ENCODE measurements at places on chromosomes 7 and 10.

GRCh38 chr7:50267525-50268041, 36.9 kb upstream of the IKZF1 start:
- DNase-seq: no peak

DNA sequence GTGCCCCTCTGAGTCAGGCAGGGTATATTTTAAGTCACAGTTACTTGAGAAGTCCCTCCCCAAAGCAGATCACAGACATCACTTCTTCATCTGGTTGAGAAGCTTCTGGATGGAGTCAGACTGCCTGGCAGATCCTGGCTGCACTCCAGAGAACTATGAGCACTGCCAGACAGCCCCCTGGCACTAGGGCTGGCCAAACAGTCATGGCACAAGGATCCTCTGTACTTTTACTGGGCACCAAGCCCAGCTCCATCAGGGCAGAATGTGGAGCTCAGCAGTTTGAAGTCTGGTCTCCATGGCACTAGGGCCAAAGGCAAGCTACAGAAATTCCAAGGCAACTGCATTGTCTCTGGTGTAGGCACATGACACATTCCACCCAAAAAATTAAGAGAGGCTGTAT, 162.1 kb downstream of the NRG3 start:
- no peak for DNase-seq

GRCh38 chr10:909831-910230, 21.7 kb downstream of the LARP4B start:
- no peak for DNase-seq

- DNase-seq: no peak
Measured at GRCh38 chr7:70229242-70229641, 631.0 kb downstream of the AUTS2 start.

GRCh38 chr10:120465138-120465537, 8.1 kb downstream of the PLPP4 start:
- DNase-seq: no peak

DNA sequence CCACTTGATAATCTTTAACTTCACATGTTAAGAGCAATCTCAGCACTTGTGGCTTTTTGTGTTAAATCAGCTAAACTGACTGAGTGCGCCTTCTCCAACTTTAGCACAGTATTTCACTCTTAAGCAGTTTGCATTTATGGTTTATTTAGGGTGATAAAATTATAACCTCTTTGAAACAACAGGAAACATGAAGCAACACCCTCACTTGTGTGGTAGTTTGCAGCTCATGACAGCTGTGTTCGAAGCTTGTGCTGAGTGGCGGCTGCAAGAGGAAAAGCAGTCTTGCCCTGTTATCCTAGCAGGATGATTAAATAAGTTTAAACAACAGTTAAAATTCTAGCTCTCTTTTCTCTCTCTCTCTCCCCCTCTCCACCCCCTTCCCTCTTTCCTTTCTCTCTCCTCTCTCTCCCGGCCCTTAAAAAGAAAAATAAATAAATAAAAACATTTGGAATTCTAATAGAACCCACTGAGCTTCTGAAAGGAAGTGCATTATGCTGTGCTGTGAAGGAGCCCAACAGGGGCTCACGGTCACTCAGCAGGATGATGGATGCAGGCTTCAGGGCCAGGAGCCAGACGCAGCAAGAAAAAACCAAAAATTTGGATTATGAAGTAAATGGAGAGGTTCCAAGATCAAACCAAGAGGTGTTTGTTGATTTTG, 25.2 kb downstream of the OGDH start:
- DNase-seq: no peak

DNA sequence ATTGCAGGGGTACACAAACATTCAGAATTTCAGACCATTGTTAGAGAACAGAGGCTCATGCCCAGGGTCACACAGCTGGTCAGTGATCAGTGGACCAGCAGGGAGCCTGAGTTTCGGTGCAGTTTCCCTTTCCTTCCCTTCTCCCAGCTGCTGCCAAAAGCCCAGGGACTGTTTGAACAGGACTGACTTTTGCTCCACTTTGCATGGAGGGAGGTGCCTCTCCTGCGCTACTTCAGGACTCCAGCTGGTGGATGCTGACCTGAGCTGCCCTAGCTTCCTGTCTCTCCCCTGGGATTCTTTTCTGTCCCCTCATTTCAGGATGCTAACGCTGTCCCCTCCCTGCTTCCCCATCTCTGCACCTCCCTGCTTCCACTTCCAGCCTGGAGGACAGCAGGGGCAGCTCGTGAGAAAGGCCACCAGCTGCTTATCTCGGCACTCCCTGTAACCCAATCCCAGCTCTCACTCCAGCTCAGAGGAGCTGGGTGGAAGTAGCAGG, 14.5 kb downstream of the SH2D4B start:
- DNase-seq: no peak

DNA sequence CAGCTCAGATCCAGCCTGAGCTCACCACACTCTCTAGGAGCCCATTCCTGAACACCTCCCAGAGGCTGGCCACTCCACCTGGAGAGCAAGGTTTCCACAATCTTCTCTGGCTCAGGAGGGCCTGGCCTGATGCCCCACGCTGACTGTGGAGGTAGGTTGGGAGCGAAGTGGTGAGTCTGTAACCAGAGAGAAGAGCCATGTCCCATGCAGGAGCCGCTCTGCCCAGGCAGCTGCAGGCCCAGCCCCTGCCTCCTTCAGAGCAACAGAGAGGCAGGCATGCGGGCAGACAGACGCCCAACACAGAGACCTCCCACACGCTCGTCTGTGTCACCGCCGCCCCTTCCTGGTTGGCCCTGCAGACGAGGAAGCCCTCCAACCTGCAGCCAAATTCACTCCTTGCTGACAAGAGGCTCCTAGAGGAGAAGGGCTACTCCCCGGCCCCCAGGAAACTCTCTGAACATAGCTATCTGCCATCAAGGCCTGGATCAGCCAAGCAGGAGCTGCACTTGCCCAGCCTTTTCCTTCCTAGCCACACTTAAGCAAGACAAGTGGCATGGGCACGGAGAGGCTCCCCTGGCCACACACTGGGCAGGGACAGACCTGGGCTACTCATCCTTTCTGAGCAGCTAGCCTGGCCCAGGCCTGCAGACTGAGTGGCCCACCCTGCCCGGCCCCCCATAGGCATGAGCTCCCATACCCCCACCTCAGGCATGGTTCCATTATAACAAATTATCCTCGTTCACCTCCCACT, 101.9 kb downstream of the GRID1 start:
- DNase-seq: no peak

- no peak for DNase-seq
Measured at GRCh38 chr10:11721806-11722205, 20.4 kb upstream of the ECHDC3 start.

DNA sequence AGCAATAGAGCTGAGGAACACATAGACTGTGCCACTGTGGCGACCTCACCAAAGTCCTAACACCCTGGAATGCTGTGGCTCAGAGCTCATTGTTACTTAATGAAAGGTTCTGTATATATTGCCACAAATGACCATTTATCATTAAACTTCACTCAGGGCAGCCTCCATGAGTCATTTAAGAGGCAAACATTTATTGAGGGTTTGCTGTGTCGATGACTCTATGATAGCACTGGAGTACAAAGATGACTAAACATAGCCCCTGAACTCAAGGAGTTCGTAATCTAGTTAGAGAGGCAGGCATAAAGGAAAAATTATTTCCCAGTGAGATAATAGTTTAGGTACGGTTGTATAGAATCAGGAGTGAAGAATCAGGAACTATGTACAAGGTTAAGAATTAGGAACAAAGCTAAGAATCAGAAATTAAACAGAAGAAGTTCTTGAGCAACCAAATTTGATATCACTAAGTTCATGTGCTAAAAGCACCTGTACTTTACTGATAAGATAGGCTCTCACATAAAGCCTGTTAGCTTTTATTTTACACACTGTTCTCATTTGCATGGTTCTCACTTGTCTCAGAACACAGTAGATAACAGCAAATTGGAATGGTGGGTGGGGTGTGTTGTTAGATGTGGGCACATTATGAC, 7.9 kb downstream of the ENTPD7 start:
- no peak for DNase-seq

DNA sequence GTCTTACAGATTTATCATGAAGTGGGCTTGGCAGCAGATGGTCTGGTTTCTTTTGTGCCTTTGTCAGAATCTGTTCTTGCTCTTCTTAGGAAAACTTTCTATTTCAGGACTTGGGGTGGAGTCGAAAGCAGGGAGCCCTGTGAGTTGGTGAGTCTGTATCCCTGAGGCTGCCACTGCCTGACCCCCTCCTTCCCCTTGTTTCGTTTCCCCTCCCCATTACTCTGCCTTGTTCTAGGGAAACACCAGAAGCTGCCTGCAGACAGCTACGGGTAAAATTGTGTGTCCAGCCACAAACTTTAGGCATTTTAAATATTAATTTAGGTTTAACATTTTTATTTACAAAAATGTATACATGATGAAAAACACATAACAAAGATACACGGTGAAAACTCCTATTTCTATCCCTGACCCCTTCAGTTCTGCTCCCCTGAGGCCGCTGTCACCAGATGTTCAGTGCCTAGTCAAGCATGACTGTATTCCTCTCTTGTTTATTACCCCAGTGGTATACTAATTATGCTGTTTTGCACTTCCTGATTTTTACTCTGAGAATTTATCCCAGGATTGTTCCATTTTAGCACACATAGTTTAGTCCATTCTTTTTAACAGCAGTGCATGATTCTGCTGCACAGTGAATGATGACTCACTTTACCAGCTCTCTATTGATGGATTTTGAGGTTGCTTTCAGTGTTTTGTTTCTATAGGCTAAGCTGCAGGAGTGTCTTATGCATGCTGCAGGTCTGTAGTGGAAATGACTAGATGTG, 9.1 kb downstream of the TSPAN14 start:
- DNase-seq: no peak

GRCh38 chr7:112649560-112649959, 140.6 kb downstream of the TMEM168 start:
- DNase-seq: no peak

- no peak for DNase-seq
Measured at GRCh38 chr7:76380623-76380966, 21.8 kb upstream of the YWHAG start.

DNA sequence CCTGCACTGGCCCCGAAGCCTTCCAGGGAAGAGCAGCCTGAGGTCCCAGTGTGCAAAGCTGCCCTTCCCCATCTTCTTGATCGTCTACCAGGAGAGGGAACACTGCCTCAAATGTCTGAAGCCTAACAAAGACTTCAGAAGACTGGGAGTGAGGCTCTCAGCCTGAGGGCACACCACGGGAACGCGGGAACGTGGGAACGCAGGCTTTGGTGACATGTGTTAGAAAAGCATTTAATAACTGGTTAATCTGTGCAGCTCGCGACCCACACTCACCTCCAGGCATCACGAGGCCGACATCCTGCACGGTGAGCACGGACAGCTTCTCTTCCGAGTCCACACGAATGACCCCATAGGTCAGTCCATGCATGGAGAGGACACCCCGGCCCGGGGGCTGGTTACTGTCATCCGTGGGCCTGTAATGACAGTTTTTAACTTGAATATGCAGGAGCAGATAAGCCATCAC, 234.0 kb downstream of the ZMYND11 start:
- DNase-seq: no peak

DNA sequence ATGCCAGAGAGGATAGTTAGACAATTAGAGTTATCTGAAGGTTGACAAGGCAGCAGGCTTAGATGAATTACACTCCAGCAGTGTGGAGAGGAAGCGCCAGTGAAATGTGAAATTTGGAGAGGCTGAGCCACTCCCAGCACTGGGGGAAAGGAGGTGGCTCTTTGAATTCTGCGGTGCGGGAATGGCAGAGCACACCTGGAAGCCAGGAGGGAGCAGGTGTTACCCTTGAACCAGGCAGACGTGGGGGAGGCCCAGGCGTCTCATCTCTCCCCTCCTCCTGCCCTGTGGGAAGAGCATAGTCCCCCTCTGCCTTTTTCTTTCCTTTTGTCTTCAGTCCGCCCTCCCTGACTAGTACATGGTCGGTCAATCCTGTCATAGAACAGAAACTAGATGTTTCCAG, 203.1 kb downstream of the DPP6 start:
- DNase-seq: no peak

- no peak for DNase-seq
Measured at GRCh38 chr10:125823663-125824251, 411 bp downstream of the BCCIP start.

DNA sequence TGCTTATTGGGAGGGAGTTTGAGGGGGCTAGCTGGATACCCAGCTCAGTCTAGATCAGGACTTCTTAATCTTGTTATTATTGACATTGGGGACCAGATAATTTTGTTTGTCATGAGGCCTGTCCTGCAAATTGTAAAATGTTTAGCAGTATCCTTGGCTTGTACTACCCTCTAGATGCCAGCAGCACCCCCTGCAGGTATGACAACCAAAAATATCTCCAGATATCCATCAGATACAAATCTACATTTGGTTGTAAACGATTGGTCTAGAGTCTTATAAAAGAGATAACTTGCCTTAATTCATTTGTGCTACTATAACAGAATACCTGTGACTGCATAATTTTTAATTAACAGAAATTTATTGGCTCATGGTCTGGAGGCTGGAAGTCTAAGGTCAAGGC, 1232.2 kb downstream of the XPNPEP1 start:
- no peak for DNase-seq

- no peak for DNase-seq
Measured at GRCh38 chr7:141166926-141167325, 93.1 kb downstream of the TMEM178B start.

GRCh38 chr7:106773228-106773627, 91.9 kb upstream of the PIK3CG start:
- no peak for DNase-seq

GRCh38 chr10:86077271-86077670, 289.3 kb downstream of the GRID1 start:
- no peak for DNase-seq

GRCh38 chr10:60597513-60597912, 180.8 kb upstream of the CDK1 start:
- DNase-seq: no peak

DNA sequence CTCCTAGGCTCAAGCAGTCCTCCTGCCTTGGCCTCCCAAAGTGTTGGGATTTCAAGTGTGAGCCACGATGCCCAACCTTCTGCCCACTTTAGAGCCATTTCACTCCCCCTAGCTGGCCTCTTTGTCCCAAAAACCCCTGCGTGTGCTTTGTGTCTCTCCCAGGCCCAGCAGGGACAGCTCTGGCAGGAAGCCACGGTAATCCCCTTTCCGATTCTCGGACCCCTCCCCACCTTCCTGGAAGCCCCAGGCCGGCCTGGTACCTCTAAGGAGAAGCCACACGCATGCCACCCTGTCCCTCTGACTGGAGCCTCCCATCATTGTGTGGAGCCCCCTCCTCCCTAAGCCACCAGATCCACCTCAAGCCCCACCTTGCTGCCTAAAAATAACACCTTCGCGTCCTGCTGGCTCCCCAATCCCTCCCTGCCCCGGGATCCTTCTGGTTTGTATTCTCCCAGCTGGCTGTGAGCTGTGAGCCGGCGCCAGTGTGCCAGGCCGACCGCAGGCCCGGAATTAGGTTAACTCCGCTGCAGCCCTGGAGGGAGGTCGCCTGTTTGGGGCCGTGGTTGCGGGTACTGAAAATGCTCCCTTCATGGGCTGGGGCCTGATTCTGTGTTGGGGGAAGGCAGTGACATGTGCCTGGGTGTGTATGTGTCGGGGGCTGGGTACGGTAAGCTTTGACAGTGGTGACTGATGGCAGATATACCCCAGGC, 16.4 kb upstream of the SRRM3 start:
- no peak for DNase-seq

- no peak for DNase-seq
Measured at GRCh38 chr7:136150311-136150710, 173.2 kb upstream of the MTPN start.

GRCh38 chr10:15141136-15142054, 27.1 kb downstream of the NMT2 start:
- DNase-seq: no peak
